Esophagus squamous epithelium (tissue), 5 donors: ENCODE measurements at places on chromosomes 7 and 10.

- no peak for DNase-seq
Observed at GRCh38 chr10:111261081-111261615, 184.3 kb downstream of the ADRA2A start.

- no peak for DNase-seq
Observed at GRCh38 chr7:32774541-32774951, 117.0 kb downstream of the KBTBD2 start.

DNA sequence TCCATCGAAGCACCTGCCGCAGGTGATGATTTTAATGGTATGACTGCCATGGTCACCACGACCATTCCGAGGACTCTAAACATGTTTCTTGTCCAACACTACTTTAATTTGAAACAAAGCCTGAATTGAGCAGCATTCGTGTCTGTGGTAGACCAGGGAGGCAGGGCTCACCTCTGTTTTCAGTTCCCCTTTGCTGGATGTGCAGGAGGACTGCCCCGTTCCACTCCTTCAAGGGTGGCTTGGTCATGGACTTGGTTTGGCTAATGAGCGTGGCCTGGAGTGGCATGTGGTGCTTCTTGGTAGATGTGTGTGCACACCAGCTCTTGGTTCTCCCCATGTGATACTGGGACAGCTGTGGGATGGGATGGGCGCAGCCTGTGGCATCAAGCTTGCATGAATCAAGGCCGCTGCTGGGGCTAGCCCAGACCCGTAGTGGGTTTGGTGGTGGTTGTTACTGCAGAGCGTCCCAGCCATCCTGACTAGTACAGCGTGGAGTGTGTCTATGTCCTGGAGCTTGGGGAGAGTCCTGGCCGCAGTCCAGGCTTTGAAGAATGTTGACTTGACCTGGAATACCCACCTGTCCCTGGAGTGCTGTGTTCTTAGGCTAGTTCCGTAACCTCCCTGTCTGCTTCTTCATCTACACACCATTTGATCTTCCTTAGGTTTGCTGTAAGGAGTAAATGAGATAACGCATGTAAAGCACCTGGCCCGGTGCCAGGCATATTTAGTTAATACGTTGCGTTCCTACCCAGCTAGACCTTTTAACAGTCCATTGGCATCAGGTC is 34.8 kb downstream of the MGMT start:
- no peak for DNase-seq

DNA sequence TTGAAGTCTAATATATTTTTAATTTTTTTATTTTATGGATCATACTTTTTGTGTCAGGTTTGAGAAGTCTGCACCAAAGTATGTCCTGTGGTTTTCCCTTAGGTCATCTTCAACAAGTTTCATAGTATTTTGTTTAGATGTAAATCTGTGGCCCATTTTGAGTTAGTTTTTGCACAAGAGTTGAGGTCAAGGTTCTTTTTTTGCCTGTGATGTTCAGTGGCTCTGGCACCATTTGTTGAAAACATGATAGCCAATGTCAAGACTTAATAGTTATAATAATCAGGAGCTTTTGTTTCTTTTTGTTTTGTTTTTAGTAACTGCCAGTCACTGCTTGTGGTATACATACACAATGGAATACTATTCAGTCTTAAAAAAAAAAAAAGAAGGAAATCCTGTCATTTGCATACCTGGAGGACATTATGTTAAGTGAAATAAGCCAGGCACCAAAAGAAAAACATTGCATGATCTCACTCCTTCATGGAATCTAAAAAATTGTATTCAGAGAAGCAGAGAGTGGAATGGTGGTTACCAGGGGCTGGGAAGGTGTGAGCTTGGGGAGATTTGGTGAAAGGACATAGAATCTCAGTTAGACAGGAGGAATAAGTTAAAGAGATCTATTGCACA is 61.3 kb downstream of the EGFR start:
- no peak for DNase-seq

- DNase-seq: no peak
Observed at GRCh38 chr7:128885370-128886187, 22.9 kb downstream of the ATP6V1F start.

GRCh38 chr10:87575851-87576250 is 71.2 kb downstream of the MINPP1 start:
- DNase-seq: no peak

GRCh38 chr10:77542710-77543259 is 94.8 kb downstream of the KCNMA1 start:
- no peak for DNase-seq

DNA sequence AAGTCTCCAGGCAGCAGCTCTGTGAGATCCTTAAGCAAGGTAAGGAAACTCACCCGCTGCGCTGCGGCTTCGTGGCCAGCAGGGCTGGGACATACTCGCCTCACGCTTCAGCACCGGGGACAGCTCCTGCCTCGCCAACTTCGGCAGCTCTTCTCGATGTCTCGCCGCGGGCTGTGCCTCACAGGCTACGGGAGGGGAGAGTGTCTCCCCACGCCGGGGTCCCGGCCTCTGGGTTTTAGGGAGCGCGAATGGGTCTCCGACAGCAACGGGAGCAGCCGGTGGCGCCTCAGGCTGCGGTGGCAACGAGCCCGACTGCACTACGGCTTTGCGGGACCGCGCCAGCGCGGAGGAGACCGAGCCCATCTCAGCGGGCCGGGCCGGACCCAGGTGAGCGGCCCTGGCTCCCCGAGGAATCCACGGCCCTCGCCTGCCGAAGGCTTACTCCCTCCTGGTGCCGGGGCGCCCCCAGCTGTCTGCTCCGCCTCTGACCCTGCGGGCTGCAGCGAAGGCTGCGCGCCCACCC is 62.4 kb downstream of the LSM5 start:
- DNase-seq: no peak

- no peak for DNase-seq
Observed at GRCh38 chr10:4176500-4177281, 391.7 kb upstream of the KLF6 start.

DNA sequence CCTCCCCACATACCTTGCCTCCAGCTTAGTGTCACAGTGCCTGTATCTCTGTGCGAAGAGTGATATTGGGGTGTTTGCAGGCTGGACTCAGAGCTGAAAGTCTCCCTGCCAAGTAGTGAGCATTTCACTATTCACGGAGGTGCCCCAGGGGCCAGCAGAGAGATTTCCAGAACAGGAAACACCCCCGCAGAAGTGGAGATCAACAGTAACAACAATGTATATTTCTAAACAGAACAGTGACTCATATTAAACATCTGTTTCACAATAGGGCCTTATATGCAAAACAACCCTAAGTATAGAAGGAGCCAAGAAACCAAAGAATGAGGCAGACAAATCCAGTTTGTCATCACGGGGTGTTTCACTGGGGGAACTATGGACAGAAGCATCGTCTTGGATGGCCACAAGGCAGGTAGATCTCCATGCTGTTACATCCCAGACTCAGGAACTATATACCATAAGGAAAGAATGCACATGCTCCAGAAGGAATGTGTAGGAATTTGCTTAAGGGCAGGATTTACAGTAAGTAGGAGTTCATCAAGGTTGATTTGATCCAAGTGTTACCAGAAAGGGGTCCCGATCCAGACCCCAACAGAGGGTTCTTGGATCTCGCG is 29.3 kb upstream of the CCL24 start:
- no peak for DNase-seq

DNA sequence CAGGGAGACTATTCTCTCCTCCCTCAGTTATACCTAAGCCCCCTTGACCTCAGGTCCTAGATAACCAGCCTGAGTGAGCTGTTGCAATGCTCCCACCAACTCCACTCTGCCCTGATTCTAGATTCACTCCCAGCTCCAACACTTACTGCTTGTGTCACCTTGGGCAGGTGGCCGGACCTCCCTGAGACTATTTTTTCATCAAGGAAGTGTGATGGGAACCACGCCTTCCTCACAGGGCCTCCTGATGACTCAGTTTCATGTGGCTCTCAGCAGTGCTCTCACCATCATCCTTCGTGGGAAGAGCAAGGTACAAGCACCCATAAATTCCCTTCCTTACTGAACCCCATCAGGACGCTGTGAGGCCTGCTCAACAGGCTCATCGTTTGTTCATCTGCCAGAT is 925.8 kb upstream of the ZNF722 start:
- no peak for DNase-seq

DNA sequence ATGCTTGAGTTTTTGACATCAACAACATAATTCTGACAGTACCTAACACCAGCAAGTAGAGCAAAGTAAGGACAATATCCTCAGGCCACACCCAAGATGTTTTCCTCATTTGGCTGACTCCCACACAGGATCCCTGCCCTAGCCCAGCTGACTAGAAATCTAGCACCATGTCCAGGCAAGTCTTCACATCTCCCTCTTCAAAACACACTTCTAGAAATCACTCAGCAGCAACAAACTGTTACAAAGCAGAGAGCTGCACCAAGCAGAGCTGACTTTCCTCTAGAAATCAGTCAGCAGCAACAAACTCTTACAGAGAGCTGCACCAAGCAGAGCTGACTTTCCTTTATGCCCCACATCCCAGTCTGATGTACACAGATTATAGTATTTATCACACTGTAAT is 7.7 kb downstream of the TMEM168 start:
- no peak for DNase-seq

GRCh38 chr7:6279937-6280336 is 7.5 kb upstream of the CYTH3 start:
- DNase-seq: no peak

GRCh38 chr10:90741926-90742565 is 115.8 kb downstream of the HTR7 start:
- DNase-seq: no peak

GRCh38 chr7:152760854-152761748 is 1.5 kb downstream of the ACTR3B start:
- DNase-seq: no peak

- DNase-seq: no peak
Observed at GRCh38 chr10:70982443-70982842, 94.1 kb upstream of the PCBD1 start.

GRCh38 chr10:128049226-128050120 is 76.8 kb downstream of the MKI67 start:
- DNase-seq: no peak

DNA sequence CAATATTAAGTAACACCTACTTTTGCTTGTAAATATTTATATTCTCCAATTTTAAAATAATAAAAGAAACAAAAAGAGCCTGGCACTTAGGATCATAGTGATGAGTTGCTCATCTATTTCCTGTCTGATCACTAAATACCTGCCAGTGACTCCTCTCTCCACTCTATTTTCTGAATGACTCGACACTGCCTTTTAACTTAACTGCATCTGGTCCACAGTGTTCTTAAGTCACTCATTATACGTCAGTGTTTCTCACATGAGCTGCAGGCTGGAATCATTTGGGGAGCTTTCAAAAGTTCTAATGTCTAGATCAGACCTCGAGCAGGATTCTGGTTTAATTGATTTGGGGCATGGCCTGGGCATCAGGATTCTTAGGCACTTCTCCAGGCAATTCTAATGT is 78.0 kb upstream of the AGBL3 start:
- DNase-seq: no peak

DNA sequence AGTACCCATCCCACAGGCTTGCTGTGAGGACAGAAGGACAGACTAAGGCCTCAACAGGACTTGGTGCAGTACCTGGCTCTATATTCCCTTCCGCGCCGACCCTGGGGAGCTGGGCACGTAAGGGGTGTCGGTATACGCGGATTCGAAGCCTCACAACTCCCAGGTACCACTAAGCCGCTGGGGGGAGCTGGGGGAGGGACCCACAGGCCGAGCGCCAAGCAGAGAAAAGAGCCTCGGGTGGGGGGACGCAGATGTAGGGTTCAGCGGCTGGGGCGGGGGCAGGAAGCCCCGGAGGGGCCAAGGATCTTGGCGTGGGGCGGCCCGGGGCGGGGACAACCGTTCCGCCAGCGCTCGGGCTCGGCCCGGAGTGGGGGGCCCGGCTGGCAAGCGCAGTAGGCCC is 126.4 kb upstream of the ZNF746 start:
- DNase-seq: no peak

GRCh38 chr7:109864230-109864629 is 1226.7 kb upstream of the LRRN3 start:
- DNase-seq: no peak

GRCh38 chr10:98262571-98262970 is 5.4 kb downstream of the LOXL4 start:
- DNase-seq: no peak

- DNase-seq: no peak
Observed at GRCh38 chr7:86947929-86948328, 111.5 kb downstream of the ELAPOR2 start.

DNA sequence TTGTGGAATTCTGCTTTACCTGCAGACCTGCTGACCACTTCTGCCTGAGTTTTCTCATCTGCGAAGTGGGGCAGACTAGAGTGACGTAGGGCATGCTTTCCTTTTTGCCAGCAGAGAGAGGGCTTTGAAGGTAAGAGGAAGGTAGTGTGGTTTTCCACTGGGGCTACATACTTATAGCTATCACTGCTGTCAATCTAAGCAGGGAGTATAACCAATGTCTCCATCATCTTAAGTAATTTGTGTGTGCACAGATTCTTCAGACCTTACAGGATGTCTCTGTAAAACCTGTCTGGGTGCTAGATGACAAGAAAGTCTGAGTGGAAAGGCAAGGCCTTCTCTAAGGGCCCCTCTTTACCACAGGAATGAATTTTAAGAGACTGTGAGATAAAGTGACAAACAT is 106.8 kb downstream of the RBM20 start:
- DNase-seq: no peak

DNA sequence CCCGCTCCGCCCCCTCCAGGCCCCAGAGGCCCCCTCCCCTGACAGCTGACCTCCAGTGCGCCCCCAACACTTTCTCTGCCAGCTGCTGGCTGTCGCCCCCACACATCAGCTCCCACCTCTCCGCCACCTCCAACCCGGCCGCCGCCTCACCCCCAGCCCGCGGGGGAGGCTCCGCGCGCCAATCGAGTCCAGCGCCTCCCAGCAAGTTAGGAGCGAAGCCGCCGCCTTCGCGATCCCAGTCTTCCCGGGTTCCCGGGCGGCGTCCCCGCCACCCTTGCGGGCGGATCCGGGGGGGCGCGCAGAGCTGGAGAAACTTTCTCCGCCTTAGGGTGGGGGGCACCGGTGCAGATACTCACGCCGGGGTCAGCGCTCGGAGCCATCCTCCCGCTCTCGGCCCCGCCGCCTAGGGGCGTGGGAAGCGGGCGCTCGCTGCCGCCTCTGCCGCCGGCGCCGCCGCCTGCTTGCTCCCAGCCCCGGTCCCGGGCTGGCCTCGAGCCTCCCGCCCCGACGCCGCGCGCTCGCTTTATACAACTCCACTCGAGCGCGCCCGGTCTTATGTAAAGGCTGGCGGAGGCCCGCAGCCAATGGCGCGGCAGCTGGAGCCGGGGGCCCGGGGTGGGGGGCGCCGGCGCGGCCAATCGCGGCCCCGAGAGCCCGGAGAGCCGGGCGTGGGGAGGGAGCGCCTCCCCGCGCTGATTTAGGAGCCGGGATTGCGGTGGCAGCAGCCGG is at the start of gene CRTAC1:
CRTAC1 (minus strand) TSS at position 529 of the 729 bp plus-strand sequence; CDS start at position 380, 149 bp downstream.
- DNase-seq: no peak

GRCh38 chr10:125216309-125216708 is 55.9 kb upstream of the CTBP2 start:
- DNase-seq: no peak

DNA sequence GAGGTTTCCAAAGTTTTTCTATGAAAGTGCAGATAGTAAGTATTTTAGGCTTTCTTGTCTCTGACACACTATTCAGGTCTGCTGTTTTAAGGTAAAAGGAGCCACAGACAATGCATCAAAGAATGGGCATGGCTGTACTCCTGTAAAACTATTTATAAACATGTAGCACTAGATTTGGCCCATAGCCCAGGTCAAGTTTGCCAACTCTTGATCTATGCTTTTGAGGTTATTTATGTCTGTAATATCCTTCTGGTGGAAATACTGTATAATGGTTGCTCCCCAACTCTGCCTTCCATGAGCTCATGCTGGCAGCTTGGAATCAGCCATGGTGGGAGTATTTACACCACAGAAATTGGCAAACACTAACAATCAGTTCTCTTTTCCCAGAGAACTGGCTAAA is 244.6 kb downstream of the BUB3 start:
- DNase-seq: no peak

GRCh38 chr10:131267814-131268095 is 43.8 kb downstream of the TCERG1L start:
- no peak for DNase-seq
